Esophagus muscularis mucosa (tissue), 4 donors: ENCODE measurements at places on chromosomes 3 and 15. TPM values are rescaled to one million over a fixed set of nuclear protein-coding genes. Genes with fewer than 3 reads are reported as not detected.

- no peak for DNase-seq
These were observed 1.3 kb upstream of the STAG1 start for GRCh38 chr3:136753326-136753939.

DNA sequence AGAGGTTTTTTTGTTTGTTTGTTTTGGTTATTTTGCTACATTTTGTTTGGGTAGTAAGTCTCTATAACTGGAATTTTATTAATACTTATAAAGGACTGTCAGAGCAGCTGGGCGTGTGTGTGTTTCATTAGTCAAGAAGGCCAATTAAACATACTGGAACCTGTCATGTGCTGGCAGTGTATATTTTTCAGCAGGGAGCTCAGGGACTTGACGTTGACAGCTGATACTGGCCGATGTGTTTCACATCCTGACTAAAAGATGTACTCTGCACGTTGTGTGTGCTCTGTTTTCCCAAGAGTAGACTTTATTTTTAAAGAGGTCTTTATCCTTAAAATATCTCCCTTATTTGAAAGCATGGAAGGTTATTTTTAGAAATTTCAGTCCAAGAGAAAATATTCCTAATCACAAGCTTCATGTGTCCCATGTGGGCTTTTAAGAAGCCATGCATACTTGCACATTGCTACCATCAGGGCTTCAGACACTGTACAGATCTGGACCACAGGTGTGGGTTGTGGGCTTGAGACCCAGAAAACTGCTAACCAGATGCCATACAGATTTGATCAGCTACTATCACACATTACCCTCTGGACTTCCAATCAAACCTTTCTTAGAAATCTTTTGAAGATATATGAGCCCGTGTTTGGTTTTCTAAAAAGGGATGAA, 135.9 kb downstream of the FEZF2 start:
- no peak for DNase-seq

DNA sequence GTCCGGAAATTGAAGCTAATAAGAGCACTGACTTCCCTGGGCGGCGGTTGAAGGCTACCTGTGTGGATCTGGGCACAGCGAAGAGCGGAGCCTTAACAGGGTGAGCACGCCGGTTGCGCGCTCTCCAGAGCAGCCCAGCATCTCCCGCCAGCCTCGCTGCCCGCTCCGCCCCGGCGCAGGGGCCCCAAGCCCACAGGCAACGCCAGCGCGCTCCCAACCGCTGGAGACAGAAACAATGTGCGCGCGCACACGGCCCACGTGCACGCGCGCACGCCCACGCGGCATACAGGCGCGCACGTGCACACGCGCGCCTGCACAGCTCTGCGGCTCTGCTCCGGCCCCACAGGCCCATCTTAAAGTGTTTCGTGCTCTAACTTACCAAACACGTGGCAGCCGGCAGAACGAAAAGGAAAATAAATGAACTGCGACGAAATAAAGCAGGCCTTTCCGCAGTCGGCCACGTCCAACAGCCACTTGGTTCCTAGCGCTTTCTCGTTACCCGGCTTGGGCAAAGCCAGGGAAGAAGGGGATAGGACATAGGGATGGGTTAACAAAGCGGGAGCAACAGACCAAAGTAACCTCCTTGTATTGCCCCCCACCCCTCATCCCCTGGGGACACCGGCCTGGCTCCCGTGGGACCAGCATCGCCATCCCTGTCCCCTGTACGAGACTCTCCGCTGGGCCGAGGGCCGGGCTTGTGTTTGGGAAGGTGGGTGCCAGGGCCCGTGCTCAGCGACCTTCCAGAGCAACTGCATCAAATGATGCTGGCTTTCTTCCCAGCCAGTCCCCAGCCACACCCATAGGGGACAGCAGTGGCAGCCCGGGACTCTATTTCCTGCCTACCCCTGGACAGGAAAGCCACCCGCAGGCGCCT, 203.7 kb downstream of the ABHD5 start:
- no peak for DNase-seq

DNA sequence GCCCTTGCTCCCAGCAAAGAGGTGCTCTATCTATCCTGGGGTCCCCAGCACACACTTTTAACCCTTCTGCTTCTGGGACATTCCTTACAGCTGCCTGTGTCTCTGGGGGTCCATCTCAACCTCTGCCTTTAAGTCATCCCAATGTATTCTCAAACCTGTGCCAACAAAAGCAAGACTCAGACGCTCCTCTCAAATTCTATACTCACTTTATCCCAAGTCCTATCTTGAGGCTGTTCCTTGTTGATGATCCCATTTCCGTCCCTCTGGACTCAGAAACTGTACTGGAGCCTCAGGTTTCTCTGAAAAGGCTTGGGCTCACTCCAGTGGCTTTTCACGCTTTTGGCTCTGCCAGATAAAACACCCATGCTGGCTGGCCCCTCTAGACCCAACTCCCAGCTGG, 69.7 kb downstream of the XXYLT1 start:
- DNase-seq, result no peak

- no peak for DNase-seq
These were observed 73.7 kb upstream of the WDR72 start for GRCh38 chr15:53833134-53833624.

DNA sequence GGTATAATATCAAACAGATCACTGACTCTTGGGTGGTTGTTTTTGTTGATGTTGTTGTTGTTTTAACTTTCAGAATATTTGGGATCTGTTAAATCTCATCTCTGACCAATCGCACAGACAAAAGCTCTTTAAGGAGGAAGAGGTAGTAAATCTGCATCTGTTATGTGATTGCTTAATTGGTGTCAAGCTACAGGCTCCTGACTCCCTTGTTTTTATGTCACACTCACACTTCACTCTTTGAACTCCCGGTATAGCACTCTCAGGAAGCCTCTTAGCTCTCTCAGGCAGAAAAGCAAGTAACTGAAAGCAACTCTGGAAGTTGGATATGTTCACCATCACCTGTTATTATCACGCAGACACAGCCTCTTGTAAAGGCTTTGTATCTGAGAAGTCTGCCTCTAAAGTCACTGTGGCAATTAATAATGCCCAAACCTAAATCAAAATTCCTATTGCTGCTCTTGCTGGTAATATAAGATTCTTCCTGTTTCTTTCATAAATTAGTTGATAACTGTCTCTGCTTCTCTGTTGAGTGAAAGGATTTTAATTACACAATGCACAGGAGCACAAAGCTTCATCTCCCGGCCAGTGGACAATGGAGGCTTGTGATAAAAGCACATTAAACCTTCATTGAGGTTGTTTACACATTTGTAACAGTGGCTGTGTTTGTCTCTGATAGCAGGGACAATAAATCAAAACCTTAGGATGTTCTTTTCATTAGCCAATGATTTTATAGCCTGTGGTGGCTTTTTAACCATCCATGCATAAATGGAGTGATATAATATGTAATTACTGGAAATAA, 576.7 kb downstream of the MFSD1 start:
- no peak for DNase-seq

GRCh38 chr3:78511840-78512239, 1256.0 kb downstream of the ROBO1 start:
- DNase-seq, result no peak

GRCh38 chr3:128152419-128153155, 694 bp upstream of the EEFSEC start:
- no peak for DNase-seq

- DNase-seq, result no peak
These were observed 188.2 kb downstream of the AGBL1 start for GRCh38 chr15:86267892-86268291.

- no peak for DNase-seq
These were observed 232.0 kb upstream of the IGF1R start for GRCh38 chr15:98416222-98416855.

The OXTR gene
- 0.42 TPM for total RNA-seq

The KCNMB3 gene
- 3.3 TPM for total RNA-seq

The NAALADL2 gene
- 20.3 TPM for total RNA-seq

The PODXL2 gene
- total RNA-seq, result 1.9 TPM

The CORO2B gene
- 12.2 TPM for total RNA-seq

The PLA2G4E gene
- total RNA-seq, result not detected
